ENCODE measurements at places on chromosomes 3 and 15.

DNA sequence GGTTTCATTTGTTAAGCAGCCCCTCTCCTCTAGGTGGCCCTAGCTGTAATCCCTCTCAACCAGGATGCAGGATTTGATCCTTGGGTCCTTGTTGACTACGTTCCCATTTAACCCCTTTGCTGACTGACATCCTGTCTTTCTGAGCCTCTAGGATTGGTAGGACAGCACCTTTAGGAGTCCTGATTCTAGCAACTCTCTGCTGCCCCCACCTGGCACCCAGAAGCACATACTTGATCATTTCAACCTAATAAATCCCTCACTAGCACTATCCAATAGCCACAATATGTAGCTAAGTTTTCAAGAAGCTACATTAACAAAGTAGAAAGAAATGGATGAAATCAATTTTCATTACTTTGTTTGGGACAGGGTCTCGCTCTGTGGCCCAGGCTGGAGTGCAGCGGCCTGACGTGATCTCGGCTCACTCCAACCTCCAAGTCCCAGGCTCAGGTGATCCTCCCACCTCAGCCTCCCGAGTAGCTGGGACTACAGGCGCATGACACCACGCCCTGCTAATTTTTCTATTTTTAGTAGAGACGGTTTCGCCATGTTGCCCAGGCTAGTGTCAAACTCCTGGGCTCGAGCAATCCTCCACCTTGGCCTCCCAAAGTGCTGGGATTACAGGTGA lies 28.3 kb downstream of the RSL24D1 start:
- DNase-seq, result peak; percentile 43

DNA sequence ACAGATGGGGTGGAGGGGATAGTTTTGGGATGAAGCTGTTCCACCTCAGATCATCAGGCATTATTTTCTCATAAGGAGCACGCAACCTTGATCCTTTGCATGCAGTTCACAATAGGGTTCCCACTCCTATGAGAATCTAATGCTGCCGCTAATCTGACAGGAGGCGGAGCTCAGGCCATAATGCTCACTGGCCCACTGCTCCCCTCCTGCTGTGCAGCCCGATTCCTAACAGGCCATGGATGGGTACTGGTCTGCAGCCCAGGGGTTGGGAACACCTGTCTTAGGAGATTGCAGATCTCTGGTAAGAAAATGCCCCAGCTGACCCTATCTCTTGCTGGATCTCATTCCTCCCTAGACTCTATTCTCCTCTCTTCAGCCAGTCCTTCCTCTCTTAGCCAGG lies 6.8 kb downstream of the CSTA start:
- DNase-seq, result no peak

DNA sequence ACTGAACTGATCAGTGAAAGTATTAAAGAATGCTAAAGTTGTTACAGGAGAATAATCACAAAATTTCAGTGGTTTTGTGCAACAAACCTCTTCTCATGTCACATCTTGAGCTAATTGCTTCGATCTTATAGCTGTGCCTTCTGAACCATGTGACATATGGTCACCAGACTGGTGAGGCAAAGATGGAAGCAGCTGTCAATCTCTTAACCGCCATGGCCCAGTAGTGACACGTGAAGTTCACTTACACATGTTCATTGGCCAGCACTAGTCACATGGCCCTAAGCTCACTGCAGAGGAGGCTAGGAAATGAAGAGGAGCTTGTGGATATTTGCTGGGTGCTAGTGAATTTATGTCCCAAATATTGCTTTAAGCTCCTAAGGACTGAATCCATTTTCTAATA lies 32.5 kb downstream of the BOC start:
- no peak for DNase-seq

DNA sequence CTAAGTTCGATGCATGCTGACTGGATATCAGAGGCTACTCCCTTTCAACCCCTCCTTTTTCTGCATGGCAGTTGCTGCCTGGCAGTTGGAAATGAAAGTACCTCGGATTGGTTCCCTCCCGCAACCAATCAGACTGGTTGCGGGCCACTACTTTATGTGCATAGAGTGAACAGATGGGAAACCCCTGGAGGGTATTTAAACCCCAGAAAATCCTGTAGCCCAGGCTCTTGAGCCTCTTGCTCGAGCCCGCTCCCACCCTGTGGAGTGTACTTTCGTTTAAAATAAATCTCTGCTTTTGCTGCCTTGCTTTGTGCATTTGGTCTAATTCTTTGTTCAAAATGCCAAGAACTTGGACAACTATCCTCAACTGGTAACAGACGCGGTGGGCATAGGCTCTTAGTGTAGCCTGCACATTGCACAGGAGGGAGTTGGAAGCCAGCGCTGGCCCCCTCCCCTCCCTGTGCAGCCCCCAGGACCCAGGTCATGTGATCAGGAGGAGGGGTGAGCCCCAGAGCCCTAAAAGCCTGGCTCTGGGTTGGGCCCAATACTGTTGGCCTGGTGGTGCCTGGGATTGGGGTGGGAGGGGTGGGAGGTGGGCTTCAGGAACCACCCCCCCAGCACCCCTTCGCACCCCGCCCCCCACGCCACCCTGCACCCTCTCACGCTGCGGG lies 26.8 kb downstream of the RHCG start:
- DNase-seq, result no peak

DNA sequence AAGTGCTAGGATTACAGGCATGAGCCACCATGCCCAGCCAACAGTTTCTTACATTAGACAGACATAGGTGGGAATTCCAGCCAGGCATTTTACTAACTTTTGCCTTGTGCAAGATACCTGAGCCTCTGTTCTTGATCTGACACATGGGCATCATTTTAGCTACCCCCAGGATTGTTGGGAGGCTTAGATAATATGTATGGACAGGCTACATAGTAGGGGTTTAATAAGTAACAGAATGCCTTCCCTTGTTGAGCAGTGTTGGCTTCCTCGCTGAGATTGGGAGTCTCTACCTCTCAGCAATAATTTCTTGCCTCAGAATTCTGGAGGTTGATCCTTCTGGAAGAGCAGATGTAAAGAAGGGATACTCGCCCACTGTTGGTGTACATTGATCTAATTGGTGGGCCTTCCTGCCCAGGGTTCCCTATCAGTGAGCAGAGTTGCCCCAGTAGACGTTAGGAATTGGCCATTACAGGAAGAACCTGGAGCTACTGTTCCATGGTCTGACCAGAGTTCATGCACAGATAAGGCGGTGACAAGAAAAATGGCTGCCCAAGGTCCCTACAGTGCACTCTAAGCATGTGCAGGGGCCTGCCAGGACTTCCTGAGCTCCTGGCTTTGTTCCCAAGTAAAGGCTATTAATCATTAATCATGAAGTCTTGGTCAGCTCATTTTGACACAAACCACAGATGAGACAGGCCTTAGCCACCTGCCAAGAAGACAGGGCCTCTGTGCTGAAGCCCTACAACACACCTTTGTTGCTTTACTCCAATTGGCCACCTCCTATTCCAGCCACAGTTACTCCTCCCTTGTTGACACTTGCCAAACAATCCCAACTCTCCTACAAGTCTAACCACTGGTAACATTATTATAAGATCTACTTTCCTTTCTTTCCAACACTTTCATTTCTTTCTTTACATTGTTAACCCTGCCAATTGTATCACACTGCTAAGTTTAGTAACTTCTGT lies 5.0 kb upstream of the IL17RE start:
- DNase-seq, result no peak

- DNase-seq, result no peak
Observed at GRCh38 chr15:43483297-43484128, 9.4 kb downstream of the TP53BP1 start.

GRCh38 chr15:66798426-66799061 lies 96.5 kb downstream of the SMAD6 start:
- DNase-seq, result no peak
